ENCODE measurements at places on chromosomes 12 and 14.

GRCh38 chr12:66337381-66338010, 35.2 kb downstream of the HELB start:
- no peak for DNase-seq

DNA sequence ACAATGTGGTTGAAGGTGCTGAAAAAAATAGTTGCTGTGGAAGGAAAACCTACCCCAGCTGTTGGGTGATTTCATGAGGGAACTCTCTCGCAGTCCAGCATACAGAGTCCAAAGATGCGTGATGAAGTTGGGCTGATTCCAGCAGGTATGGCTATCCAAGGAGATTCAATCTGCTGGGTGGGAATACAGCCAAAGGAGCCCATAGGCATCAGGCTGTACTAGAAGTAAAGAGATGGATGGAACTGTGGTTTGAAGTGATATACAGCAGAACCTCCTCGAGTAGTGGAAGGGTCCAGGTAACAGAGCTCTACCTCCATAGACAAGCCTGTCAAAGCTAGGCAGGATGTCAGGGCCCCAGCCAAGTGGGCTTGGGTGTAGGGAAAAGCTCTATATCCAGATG, 11.5 kb upstream of the TMTC2 start:
- DNase-seq = no peak

DNA sequence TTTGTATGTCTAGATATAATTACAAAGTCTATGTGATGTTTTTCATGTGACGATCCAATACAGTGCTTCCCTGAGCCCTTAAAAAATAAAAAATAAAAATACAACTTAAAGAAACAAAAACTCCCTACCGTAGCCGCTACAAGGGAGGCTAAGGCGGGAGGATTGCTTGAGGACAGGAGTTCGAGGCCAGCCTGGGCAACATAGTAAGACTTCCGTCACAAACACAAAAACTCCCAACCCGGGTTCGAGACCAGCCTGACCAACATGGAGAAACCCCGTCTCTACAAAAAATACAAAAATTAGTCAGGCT, 669 bp upstream of the CDKN3 start:
- no peak for DNase-seq

- no peak for DNase-seq
These were observed 274.7 kb downstream of the TTC6 start for GRCh38 chr14:37870170-37870569.

DNA sequence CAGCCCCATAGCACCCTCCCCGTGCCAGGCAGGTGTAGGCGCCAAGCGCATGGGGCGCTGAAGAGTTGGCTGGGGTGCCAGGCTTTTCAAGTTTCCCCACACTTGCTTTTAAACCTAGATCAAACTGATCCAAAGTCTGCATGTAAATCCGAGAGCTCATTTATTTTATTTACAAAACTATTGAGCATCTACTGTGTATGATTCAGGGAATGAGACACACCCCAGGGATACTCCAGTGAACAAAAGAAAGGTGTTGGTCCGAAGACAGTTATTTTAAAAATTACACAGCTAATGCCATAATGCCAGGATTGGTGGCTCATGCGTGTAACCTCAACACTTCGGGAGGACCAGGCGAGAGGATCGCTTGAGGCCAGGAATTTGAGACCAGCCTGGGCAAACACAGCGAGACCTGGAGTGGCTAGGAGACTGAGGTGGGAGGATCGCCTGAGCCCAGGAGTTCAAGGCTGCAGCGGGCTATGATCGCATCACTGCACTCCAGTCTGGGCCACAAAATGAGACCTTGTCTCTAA, 780 bp upstream of the SLC41A2 start:
- no peak for DNase-seq

DNA sequence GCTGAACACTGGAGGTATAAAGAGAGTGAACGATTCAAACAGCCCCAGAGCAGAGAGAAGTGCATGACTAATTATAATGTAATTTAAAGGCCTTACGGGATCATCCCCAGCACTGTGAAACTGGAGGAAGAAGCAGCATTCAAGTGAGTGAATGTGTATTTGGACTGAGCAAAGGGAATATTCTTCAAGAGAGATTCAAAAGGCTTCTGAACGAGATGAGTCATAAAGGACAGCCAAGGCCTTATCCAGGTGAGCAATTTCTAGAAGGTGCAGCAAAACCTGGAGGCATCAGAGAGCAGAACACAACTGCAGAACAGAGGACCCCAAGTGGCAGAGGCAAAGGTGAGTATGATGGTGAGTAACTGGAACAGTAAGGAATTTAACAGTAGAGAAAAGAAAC, 127.2 kb downstream of the BCAT1 start:
- no peak for DNase-seq

DNA sequence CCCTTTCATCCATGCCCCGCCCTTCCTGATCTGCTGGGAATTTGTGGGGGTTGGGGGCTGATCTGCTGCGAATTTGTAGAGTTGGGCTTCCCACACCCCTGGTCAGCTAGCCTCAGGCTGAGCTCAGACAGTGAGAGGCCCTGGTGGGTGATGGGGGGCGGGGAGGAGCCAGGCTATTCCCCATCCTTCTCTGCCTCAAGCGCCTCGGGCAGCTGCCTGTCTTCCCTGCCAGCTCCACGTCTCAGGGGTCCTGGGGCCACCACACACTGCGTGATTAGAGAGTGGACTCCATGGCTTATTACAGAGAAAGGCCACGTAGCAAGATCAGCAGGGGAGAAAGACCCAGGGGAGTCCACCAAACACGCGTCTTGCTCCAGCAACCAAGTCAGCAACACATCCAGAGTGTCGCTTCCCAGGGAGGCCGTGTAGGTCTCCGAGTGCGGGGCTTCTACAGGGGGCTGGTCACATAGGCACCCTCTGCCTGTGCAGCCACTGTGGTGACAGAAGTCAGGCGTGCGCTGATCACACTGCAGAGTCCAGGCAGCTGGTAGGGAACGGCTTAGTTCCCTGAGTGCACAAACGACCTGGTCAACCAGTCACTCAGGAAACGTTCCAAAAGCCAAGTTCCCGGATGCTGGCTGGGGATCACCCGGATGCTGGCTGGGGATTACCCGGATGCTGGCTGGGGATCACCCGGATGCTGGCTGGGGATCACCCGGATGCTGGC, 254.4 kb upstream of the SFSWAP start:
- no peak for DNase-seq

DNA sequence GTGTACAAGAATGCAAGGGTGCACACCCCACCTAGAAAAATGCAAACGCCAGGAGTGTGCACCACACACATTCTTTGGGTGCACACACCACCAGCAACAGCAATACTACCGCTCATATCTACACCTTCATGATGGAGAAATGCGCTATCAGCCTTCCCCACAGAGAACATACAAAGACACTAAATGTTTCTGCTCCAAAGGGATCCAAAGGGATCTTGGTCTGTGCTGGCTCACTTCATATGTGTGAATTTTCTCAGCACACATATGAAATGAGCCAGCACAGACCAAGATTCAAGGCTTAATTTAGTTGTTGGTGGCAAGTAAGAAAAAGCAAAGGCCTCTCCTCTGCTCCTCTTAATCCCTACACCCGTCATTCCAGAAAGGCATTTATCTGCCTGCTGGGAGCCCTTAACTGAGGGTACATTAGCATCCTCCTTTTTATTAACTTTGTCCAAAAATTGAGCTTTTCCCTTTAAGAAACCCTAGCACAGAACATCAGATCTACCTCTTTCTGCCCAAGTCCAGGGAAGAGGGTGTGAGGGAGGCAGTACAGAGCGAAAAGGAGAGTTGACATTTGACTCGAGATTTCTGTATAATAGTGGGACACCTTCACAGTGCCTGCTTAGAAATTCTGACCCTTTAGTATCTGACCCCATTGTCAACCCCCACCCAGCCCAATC, 8.3 kb downstream of the BMP4 start:
- DNase-seq = no peak

GRCh38 chr12:24057920-24058476, 108.5 kb upstream of the SOX5 start:
- no peak for DNase-seq

GRCh38 chr14:94048691-94049624, 22.8 kb downstream of the OTUB2 start:
- no peak for DNase-seq

GRCh38 chr14:104036212-104036611, 49.3 kb upstream of the ASPG start:
- DNase-seq = no peak

DNA sequence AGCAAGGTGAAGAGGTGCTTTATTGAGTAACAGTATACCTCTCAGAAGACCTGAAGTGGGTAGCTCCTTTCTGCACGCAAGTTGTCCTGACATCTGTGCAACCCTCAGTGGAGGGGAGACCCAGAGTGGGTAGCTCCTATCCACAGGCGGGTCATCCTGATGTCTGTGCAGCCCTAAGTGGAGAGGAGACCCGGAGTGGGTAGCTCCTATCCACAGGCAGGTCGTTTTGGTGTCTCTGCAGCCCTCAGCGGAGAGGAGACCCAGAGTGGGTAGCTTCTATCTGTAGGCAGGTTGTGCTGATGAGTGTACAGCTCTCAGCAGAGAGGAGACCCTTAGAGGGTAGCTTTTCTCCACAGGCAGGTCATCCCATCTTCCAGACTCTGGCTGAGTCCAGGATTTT, 45.1 kb upstream of the PRPF39 start:
- DNase-seq = no peak

- DNase-seq = no peak
These were observed 36.6 kb downstream of the CREBL2 start for GRCh38 chr12:12648284-12648683.

GRCh38 chr12:51645961-51646360, 54.9 kb downstream of the SCN8A start:
- no peak for DNase-seq

DNA sequence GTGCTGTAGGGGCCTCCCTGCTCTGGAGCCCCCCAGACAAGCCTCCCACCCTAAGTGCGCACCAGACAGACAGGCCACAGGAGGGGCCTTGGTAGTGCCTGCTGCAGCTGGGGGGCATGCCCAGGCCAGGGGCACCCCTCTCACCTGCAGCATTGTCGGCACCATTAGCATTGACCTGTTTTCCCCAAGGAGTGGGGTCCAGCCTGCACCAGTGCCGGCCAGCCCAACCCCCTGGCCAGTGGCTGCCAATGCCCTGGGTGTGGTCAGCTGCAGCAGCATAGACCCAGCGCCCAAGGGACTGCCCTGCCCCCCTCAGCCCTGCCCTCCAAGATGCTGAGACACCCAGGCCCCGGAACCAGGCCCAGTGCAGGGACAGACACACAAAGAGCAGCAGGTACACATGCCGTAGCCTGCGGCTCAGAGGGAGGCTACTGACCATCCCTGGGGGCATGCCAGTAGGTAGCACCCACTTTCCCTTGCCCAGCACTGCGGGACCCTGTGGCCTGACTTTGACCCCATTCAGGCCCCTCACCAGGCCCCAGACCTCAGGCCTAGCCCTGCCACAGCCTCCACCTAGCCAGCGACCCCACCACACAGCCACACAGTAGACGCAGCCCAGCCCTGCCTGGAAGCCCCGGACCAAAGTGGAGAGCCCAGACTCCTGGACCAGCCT, 1.0 kb downstream of the AHNAK2 start:
- DNase-seq = no peak

DNA sequence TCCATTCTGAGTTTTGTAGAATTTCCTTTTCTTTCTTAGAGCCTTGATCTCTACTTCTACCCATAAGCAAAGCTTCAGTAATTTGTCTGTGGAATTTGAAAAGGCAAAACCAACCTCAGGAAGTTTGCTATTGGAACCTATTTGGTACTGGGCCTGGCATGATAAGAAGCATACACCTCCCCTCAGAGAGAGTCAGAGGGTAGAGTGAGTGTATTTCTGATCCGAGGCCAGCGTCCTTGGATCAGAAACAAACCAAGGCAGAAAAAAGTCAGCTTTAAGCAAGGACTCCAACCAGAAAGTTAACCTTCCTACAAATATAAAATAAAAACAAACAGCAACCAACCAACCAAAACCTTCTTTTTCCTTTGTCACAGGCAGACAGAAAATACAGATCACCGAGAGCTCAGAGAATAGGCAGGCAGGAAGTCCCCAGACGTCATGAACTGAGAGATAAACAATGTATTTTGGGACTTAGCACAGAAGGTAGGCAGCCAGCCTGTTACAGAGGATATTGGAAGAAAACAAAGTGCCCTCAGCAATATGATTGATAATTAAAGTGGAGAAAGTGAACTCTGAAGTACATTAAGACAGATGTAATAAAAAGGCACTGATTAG, 141.5 kb downstream of the NEDD1 start:
- DNase-seq = no peak

GRCh38 chr12:88390811-88391210, 189.5 kb downstream of the KITLG start:
- DNase-seq = no peak

GRCh38 chr12:62761658-62762057, 173.3 kb downstream of the PPM1H start:
- no peak for DNase-seq

GRCh38 chr12:54879150-54879549, 24.8 kb downstream of the MUCL1 start:
- DNase-seq = no peak

Data from CD4-positive, alpha-beta T cell treated with Interleukin-1 beta for 1 hour (primary cell).